Dermis microvascular lymphatic vessel endothelial cell (primary cell): ENCODE measurements at places on chromosomes 16 and 17. TPM values are rescaled to one million over a fixed set of nuclear protein-coding genes. Genes with fewer than 3 reads are reported as not detected.

- DNase-seq = no peak
Observed at GRCh38 chr17:65371702-65372101, 189.7 kb downstream of the AXIN2 start.

DNA sequence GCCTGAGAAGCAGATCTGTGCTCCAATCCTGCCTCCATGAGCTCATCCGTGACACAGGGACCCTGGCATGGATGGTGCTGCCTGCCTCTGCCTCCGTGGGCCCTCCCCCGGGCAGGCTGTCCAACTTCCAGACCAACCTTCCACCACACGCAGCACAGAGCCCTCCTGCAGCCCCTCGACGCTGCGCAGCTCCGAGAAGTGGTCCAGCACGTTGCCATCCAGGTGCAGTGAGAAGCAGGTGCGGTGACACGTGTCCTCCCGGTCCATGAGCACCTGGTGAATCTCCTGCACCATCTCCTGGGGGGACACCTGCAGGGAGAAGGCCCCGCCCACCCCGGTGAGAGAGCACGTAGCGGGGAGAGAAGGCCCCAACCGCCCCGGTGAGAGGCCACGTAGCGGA is 8.4 kb downstream of the CLUH start:
- DNase-seq = no peak

GRCh38 chr16:30407102-30407803 is at the start of gene ZNF771:
ZNF771 (plus strand) TSS chr16:30407606; CDS start chr16:30408054, 448 bp downstream.
- DNase-seq = peak; percentile 90

DNA sequence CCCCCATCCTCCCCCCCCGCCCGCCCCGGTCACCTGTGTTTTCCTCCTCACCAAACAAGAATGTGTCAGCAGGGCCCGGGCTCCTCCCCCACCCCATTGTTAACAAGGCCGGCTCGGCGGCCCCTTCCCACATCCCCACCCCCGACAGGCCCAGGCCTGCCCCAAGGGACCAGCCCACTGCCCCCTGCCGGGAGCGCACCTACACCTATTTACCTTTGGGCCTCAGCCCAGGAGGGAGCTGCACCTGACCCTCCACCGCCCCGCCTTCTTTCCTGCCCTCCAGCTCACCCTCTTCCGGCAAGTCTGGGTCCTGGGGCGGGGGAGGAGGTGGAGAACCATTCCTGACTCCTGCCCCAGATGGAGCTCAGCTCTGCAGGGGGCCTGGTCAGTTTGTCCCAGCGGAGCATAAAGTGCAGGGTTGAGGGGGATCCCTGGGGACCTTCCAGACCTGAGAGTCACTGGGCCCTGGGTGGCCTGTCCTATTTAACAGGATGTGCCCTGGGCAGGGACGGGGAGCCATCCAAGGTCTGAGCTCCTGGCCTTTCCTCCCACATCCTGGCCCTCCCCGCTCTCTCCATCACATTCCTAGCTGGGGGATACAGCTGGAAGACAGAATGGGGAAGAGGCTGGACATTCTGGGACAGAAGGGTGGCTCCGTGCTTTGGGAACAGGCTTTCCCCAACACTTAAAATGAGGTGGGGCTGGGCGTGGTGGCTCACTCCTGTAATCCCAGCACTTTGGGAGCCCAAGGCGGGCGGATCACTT is 8.3 kb downstream of the FOXJ1 start:
- no peak for DNase-seq

- no peak for DNase-seq
Observed at GRCh38 chr16:84595052-84595481, 22.8 kb downstream of the COTL1 start.

DNA sequence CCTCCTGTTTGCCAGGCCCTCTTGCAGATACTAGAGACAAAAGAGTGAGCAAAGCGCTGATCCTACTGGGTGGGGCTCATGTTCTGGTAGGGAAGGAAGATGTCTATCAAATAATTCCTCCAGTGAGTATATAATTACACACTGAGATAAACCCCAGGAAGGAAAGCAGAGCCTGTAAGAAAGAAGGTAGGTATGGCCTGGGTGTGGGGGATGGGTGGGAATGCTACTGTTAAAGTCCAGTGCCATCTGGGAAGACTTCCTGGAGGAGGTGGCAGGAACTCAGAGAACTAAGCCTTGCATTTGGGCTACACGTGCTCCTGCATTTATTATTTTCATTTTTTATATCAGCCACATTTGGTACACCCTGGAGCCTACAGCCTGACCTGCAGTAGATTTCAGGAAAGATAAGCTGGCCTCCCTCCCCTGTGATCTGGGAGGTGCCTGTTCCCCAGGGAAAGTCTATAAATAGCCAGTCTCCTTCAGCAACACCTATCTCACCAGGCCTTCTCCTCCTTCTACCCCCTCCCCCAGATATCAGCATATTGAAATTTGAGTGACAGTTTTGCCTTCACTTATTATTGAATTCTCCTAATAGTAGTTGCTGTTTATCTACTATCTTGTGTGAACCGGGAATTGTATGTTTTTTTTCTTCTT is 11.5 kb downstream of the ATP2C2 start:
- no peak for DNase-seq

ADORA2B gene
- total RNA-seq = 6.4 and 7.5 TPM in 2 replicates

CD300LG gene
- not detected in 2 replicates for total RNA-seq

SPECC1 gene
- total RNA-seq = 0.51 and 1.0 TPM in 2 replicates

KRT17 gene
- 0.25 and 0.39 TPM in 2 replicates for total RNA-seq

MT2A gene
- total RNA-seq = 32.5 and 46.3 TPM in 2 replicates

ARL17B gene
- 1.3 and 3.8 TPM in 2 replicates for total RNA-seq
